ENCODE measurements at places on chromosomes 5 and 9. TPM values are rescaled to one million over a fixed set of nuclear protein-coding genes. Genes with fewer than 3 reads are reported as not detected.

SPATA31E1 gene
- total RNA-seq, result not detected

ECM2 gene
- 0.17 TPM for total RNA-seq

SELENOP gene
- not detected for total RNA-seq

LIFR gene
- 10.1 TPM for total RNA-seq
